NCI-H1417 treated with DMSO at 0.1 percent for 48 hours (cell line): ENCODE measurements at places on chromosomes 1 and 21.

DNA sequence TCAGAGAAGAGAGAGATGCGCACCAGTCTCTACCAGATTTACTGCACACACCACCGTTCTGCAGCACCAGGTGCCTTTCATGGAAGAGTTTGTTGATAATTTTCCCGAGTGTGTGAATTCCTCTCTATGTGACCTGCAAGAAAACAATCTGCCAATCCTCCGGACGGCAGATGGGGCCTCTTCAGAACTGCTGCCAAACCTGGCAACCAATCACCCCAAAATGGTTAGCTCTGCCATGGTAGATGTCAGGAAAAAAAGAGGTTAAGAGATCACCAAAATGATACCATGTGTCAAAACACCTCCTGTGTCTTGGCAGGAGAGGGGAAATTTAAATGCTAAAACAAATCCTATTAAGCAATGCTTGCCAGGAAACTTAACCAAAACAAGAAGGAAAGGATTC lies 96.5 kb downstream of the DAB1 start:
- no peak for DNase-seq

DNA sequence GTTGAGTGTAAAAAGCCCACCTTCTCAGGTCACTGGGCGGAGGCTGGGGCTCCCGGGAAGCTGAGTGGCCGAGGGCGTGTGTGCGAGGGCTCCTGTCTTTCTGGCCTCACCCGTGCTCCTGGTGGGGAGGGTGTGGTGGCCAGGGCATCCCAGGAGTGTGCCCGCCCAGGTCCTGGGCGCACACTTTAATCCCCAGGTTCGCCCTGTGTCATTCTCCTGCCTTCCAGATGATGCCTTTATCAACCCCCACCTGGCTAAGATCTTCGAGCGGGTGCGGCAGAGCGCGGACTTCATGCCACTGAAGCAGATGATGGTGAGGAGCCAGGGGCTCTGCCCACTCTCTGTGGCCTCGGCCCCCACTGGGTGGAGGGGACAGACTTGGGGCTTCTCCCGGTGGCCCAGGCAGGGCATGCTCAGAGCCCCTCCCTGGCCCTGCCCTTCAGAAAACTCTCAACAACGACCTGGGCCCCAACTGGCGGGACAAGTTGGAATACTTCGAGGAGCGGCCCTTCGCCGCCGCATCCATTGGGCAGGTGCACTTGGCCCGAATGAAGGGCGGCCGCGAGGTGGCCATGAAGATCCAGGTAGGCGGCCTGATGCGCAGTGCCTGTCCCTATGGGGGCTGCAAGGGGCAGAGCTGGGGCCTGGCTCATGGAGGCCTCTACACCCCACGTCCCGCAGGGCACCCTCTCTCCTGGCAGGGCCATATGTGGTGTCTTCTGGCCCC lies 42.5 kb downstream of the COQ8A start:
- DNase-seq: no peak

GRCh38 chr1:44674113-44675000 lies at the start of the genes ARMH1 and TMEM53:
ARMH1 (plus strand) TSS chr1:44674714; CDS start chr1:44689698, 14,984 bp downstream.
TMEM53 (minus strand) TSS chr1:44674481; CDS start chr1:44674391, 90 bp downstream.
- DNase-seq: peak; percentile 93

DNA sequence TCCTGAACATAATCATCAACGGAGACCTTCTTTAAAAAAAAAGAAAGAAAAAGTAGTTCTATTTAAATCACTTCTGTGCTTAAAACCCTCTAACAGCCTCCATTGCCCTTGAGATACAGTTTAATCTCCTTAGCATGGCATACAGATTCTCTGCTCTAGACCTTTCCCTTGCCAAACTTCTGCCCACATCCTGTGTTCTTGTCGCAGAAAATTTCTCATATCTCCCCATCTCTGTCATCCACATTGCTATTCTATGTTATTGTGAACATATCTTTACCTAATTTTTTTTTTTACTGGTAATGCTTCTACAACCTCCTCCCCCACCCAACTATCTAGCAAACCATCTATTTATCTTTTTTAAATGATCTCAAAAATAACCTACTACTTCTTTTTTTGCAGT lies 135.7 kb upstream of the PROX1 start:
- DNase-seq: no peak

- DNase-seq: no peak
Measured at GRCh38 chr1:190258003-190258402, 219.7 kb downstream of the BRINP3 start.

- no peak for DNase-seq
Measured at GRCh38 chr1:11858968-11859871, 475 bp upstream of the NPPB start.

GRCh38 chr1:214116258-214116657 lies 128.5 kb downstream of the PROX1 start:
- DNase-seq: no peak

GRCh38 chr1:3943806-3944577 lies 43.9 kb upstream of the C1orf174 start:
- DNase-seq: no peak

DNA sequence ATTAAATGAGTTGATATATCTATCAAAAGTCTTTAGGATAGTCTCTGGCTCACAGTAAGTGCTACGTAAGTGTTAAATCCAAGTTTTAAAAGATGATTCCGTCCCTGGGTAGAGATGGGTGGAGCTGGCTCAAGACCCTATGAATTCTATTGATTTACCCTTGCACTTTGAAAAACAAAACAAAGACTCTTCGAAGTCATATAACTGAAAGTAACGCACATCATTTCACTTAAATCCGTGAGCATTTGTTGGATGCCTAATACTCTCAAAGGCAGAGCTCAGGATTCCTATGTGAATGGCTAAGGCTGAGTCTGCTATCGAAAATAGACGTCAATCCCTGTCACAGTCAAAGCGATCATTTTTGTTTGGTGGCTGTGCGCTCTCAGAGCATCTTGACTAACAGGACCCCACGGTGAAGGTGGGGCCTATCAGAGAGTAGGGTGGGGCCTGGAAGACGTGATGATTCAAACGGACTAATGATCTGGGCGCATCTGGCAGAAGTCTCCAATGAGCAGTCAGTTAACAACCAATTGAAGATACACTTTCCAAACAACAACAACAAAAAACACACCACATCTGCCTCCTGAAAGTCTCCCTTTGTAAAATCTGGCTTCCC lies 1.2 kb upstream of the NUCKS1 start:
- no peak for DNase-seq

GRCh38 chr1:177686933-177687332 lies 282.9 kb downstream of the SEC16B start:
- DNase-seq: no peak

DNA sequence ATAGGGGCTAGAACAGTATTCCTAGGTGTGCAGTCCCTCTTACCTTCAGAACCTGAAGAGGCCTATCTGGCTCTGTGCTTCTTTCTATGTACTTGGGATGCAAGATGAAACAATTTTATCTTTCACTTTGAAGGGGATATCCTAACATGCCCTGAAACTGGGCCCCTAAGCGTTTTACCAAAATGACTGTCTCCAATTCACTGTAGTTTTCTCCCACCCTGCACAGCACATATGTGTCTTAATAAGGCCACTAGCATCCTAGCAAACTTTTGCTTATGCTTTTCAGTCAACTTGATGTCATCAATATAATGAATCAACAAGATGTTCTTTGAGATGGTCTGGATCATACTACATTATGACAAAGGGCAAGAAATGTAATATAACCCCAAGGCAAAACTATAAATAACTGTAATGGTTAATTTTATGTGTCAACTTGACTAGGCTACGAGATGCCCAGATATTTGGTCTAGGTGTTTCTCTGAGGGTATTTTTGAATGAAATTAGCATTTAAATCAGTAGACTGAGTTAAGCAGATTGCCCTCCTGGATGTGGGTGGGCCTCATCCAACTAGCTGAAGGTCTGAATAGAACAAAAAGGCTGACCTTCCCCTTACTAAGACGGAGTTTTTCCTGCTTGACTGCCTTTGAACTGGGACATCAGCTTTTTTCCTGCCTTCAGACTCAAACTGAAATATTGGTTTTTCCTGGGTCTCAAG lies 9.2 kb upstream of the ZSWIM5 start:
- no peak for DNase-seq

DNA sequence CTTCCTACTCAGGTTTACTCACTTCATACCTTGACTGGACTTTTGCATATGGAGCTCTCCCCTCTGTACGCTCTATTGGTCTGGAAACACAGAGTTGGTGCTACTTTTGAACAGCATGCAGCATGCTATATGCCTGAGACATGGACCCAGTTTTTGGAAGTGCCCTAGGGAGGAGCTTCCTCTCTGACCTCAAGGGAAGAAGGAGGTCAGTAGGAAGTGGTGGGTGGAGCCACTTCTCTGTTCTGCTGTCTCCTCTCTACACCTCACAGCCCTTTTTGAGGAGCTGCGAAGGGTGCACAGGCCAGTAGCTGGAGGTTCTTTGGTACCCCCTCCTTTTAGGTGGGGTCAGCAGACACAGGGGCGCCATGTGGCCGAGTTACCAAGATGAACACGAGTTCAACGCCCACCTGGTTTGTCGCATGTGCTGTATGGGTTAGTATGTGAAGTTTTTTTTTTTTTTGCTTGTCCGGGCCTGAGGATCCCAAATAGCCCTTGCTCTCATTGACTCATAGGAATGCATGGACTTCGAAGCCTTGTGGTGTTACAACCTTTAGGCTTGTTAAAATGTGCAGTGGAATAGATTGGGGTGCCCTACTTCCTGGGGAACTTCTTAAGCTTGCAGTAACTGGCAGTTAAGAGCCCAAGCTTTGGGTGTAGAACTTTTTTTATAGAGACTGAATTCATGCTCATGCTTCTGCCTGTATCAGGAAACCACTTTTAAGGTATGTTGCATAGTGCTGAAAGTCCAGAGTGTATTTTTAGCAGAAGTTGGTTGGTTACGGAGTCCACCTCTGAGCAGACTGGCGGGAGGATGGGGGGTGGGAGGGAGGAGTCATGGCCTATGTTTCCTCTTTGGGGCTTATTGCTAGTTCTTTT lies 10.7 kb downstream of the MACF1 start:
- no peak for DNase-seq

DNA sequence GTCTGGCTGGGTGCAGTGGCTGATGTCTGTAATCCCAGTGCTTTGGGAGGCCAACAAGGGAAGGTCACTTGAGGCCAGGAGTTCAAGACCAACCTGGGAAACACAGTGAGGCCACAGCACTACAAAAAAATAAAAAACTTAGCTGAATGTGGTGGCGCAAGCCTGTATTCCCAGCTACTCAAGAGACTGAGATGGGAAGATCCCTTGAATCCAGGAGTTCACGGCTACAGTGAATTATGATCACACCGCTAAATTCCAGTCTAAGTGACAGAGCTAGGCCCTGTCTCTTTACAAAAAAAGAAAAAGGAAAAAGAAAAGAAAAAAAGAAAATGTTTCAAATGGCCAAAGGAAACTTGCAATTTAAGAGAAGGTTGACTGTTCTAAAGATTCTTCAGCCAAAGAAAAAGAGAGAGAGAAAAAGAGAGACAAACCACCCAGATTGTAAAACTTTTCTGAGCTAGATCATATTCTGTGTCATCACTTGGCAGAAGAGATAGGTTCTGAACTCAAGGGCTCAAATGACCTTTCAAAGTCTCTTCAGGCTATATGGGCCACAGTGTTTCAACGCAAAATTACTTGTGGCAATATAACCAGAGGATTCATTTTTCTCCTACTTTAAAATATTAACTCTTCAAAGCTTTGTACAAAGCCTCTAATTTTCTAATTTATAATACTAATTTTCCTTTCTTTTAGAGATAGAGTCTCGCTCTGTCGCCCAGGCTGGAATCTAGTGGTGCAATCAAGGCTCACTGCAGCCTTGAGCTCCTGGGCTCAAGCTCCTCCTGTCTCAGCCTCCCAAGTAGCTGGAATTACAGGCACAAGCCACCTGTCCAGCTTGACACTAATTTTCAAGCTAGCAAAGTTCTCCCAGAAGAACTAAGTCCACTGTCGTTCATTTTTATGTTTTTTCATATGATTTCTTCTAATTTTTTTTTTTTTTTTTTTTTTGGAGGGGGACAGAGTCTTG lies 20.5 kb downstream of the ARID4B start:
- no peak for DNase-seq

DNA sequence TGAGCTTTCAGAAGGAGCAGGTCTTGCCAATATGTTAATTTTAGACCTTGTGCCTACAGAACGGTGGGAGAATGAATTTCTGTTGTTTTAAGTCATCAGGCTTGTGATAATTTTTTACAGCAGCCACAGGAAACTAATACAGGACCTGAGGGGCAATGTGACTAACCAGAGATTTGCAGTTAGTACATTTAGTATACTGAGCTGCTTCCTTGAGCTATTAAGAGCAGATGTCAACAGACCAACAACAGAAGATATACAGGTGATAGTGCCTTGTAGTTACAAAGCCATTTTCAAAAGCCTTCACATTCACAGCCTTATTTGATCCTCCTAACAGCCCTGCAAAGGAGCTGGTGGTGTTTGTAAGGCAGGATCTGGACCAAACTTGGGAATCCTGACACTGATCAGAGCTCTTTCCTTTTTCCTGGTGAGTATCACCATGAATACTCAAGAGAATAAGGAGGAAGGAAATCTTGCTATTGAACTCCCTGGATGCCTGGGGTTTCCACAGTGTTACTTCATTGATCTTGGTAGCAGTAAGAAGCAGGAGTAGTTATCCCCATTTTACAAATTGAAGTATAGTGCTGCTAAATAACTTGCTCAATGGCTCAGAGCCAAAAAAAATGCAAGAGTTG lies 4.7 kb upstream of the SLAMF1 start:
- DNase-seq: no peak

- no peak for DNase-seq
Measured at GRCh38 chr1:47181955-47182675, 7.7 kb downstream of the PDZK1IP1 start.

DNA sequence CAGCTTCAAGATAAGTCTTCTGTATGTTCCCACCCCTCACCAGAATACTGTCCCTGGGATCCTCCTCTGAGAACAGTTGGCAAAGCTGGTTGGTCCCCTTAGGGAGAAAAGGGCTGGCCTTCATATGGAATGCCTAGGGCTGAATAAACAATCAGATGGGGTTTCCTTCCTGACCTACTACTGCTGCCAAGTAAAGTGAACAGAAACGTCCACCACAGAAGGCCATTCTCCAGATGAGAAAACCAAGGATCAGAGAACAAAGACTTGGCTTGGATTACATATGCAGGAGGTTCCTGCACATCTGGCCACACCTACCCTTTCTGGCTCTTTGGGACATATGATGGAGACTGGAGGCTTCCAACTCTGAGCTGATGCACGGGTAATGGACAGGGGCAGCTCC lies 194.5 kb downstream of the HIVEP3 start:
- no peak for DNase-seq

DNA sequence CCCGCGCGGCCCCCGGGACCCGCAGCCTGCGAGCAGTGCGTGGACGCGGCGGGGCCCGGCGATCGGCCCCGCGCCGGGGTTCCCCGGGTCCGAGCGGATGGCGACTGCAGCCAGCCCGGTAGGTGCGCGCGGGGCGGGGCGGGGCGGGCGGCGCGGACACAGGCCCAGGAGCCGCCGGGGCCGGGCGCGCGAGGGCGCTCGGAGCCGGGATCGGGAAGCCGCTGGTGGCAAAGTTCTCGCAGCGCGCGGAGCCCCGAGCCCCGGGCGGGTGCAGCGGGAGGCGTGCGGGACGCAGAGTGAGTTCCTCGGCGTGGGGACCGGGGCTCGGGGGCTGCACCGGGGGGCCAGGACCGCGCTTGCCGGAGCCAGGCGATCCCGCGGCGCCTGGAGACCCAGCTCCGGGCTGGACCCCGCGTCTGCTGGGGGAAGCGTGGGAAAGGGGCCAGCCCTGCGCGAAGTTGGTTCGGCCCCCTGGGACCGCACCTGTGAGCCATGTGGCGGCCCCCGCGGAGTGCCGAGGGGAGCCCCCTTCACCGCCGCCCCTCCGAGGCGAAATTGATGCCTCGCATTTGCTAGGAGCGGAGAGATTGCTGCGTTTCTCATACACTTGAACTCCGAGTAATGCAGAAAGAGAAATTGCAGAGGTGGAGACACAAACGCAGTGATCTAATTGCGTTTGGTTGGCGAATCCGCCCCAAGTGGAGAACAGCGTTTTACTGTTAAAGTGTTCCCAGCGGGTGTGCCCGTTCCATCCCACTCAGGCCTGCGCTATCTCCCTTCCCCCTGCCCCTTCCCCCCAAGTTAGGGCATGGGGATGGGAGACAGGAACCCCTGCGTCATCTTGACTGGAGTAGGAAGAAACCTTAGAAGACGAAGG lies 228.9 kb upstream of the TMEM51 start:
- DNase-seq: no peak
